Activated T-helper 1 cell treated with anti-CD3 and anti-CD28 coated beads, Interleukin-2, amount 50 U/mL, for 16 hours (primary cell): ENCODE measurements at places on chromosomes 11 and 22.

- DNase-seq = no peak
Observed at GRCh38 chr22:34080433-34080832, 160.2 kb upstream of the LARGE1 start.

DNA sequence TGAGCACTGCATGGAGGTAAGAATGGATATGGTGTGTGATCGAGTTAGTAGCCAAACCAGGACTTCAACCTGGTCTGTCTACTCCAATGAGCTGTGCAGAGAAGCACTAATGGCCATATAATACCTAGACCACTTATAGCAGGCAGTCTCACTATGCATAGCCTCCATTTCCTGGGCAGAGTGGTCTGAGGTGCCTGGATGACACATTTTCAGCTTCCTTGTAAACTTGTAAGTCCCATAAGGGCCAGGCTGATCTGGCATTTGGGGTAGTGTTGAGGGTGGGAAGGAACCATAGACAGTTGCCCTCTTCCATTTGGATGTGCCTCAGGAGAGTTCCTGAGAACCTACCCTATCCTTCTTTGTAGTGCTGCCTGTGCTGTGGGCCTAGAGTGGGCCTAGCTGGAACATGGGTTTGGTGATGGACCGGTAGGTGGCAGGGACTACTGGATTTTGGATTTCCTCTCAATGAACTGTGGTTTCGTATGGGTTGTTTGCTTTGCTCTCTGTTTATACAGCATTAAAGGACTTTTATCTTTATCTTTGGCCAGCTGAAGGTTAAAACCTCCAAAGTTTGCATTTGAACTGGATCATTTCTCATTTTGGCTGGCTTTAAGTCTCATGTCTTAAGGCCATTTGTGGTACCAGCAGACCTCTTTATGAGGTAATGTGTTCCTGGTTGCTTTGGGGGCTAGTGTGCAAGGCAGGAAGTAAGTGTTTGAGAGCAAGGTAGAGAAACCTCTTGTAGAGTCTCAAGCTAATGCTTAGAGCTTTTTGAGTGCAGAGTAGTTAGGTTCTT, 86.9 kb downstream of the STIM1 start:
- DNase-seq = no peak

DNA sequence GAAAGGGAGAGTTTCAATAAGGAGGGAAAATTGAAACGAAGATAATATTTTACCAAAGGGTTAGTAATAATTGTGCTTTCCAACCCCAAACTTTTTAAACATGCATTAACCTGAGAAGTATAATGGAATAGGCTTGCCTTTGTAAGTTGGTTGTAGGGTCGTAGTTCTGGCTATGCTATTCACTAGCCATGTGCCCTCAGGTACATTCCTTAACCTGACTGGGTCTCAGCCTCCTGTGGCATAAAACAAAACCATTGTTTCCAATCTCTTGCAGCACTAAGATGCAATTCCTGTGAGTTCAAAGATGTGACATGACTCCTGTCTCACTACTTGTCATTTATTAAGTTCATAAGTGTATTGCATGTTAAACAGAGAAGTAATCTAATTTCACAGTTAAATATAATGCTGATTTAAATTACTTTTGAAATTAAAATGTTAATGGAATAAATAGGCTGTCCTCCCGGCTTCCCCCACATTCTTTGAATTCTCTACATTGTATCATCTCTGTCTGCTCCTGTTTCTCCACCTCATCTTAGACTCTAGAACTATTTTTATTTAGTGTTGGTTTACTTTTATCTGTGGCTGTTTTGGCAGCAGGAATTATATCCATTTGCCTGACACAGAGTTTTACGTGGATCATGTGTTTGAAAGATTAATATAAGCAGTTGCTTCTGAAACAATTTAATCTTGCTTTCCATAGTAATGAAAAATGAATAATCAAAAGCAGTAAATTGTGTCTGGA, 216.3 kb downstream of the FAT3 start:
- DNase-seq = no peak

DNA sequence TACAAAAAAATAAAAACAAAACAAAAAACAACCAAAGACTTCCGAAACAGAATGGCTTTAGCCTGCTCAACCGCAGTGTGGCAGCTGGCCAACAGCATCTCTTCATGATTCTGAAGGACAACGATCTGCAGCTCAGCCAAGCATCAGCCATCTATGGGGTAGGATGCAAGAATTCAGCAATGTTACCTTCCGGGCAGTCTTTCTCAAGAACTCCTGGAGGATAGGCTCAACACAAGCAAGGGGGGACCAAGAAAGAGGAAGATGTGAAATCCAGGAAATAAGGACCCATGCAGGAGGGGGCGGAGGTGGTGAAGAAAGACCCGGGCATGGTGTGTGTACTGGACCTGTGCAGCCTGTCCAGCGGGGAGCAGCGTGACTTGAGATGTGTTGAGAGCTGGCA, 3.5 kb upstream of the TSPO start:
- DNase-seq = no peak

GRCh38 chr11:12175694-12176241, 65.4 kb downstream of the MICAL2 start:
- DNase-seq = no peak

DNA sequence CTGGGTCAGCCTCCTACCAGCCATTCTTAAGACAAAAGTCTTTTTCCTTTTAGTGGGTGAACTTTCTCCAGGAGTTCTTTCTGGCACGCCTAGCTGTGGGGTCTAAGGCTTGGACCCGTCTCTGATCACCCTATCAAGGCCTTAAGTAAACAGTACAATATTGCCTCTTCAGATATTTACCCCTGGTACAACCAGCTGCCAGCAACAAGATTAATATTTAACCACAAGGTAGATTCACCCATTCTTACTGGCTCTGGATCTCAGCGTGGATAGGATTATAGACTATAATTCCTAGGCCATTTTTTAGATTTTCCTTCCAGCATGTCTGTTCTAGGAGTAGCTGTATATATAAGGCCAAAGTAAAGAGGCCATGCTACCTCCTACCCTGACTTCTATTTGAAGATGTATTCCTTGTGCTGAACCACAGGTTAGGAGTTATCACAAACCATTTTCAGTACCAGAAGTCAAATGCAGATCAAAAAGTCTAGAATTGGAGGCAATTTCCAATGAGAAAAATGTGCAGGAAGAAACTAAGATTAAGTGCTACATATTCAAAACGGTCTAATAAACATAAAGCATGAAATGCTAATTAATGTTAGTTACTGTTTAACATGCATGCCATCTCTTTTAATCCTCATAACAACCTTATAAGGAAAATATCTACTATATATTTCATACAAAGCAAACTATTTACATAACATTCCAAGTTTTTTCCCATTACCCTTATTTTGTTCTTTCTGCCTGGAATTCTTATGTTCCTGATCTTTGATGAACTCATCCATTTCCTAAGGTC, 110.0 kb upstream of the SYN3 start:
- DNase-seq = no peak

- no peak for DNase-seq
Observed at GRCh38 chr22:17743661-17744411, 30.4 kb downstream of the BID start.

DNA sequence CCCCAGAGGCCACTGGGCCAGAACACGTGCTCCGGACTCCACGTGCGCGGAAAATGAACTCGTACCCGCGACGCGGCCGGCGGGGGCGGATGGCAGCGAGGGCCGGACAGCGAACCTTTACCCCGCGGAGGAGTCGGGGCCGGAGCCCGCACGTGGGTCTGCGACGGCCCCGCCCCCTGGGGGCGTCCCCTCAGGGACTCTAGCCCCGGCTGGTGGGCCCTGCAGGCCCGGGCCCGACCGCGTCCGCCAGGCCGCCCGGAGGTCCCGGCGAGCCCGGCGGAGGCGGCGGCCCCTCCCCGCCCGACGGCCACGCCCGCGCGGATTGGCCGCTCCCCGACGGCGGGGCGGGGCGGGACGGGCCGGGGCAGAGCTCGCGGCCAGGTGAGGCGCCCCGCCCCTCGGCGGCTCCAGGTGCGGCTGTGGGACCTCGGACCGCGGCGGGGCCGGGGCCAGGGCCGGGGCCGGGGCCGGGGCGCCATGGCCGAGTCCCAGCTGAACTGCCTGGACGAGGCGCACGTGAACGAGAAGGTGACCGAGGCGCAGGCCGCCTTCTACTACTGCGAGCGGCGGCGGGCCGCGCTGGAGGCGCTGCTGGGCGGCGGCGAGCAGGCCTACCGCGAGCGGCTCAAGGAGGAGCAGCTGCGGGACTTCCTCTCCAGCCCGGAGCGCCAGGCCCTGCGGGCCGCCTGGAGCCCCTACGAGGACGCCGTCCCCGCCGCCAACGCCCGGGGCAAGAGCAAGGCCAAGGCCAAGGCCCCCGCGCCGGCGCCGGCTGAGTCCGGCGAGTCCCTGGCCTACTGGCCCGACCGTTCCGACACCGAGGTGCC, at the start of gene FAM83F:
Gene FAM83F, plus strand, starts transcription at position 389 of the 827 bp plus-strand sequence. Its CDS starts 89 bp downstream, at position 478.
- DNase-seq = peak; percentile 11
